ENCODE measurements at places on chromosomes 3 and 15. TPM values are rescaled to one million over a fixed set of nuclear protein-coding genes. Genes with fewer than 3 reads are reported as not detected.

Gene THAP10
- 3.7 TPM for total RNA-seq

Gene LIPC
- not detected for total RNA-seq

Gene VPS39
- 43.7 TPM for total RNA-seq

- peaks cover 4% of the 10 kb centered on the region for H3K4me1 ChIP-seq
- no peak overlapping the region for H3K27ac ChIP-seq
- H3K36me3 ChIP-seq = no peaks in the 10 kb centered on the region
- no peaks in the 10 kb centered on the region for H3K27me3 ChIP-seq
- no peak overlapping the region for H3K4me3 ChIP-seq
These were observed 91.7 kb downstream of the CHRNA7 start for GRCh38 chr15:32122013-32122412.

GRCh38 chr3:189685860-189686259 lies 54.7 kb downstream of the TP63 start:
- H3K36me3 ChIP-seq = no peaks in the 10 kb centered on the region
- no peak for DNase-seq
- no peak overlapping the region for H3K4me3 ChIP-seq
- H3K4me1 ChIP-seq = no peaks in the 10 kb centered on the region
- no peak overlapping the region for H3K27ac ChIP-seq

DNA sequence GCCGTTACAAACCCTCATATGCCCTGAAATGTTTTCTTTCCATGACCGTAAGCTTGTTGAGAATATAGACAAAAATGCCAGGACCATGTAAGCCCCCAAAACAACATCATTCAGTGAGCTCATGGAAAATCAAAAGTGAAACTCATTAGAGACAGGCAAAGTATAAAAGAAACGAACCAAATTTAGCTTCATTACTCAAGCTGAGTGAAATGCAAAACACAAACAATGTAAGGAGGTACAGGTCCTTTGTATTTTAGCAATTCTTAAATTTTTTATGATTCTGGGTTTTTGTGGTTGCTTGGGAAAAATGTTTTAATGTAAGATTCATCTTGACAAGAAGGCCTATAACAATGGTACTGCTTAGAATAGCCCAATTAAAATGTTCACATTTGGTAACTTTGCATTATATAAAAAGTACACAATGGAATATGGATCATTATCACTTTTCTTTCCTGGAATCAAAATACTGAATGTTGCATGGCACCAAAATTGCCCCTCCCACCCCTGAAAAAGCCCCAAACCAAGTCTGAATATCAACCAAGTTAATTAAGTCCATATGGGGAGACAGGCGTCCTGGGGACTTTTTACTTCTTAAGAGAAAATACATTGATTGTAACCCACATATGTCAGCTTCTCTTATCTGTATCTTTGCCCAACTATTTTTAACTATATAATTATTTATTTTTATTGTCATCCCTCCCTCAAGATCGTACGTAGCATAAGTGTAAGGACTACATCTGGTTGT lies 247.7 kb upstream of the CDIN1 start:
- no peaks in the 10 kb centered on the region for H3K36me3 ChIP-seq
- no peak for DNase-seq
- H3K4me1 ChIP-seq = no peaks in the 10 kb centered on the region
- H3K4me3 ChIP-seq = no peak overlapping the region
- H3K27ac ChIP-seq = no peak overlapping the region

GRCh38 chr3:192899540-192899982 lies 18.1 kb downstream of the MB21D2 start:
- H3K27ac ChIP-seq = no peak overlapping the region
- H3K36me3 ChIP-seq = peaks cover 16% of the 10 kb centered on the region
- H3K27me3 ChIP-seq = no peaks in the 10 kb centered on the region
- H3K4me1 ChIP-seq = peaks cover 3% of the 10 kb centered on the region
- DNase-seq = no peak

GRCh38 chr3:150059729-150060128 lies 89.0 kb upstream of the PFN2 start:
- H3K4me3 ChIP-seq = no peak overlapping the region
- no peak for DNase-seq
- H3K4me1 ChIP-seq = no peaks in the 10 kb centered on the region
- H3K36me3 ChIP-seq = no peaks in the 10 kb centered on the region
- no peaks in the 10 kb centered on the region for H3K27me3 ChIP-seq

- H3K4me3 ChIP-seq = no peak overlapping the region
- H3K27me3 ChIP-seq = no peaks in the 10 kb centered on the region
- no peaks in the 10 kb centered on the region for H3K36me3 ChIP-seq
- no peak for DNase-seq
- peaks cover 4% of the 10 kb centered on the region for H3K4me1 ChIP-seq
These were observed 49.1 kb upstream of the NEDD4 start for GRCh38 chr15:56042498-56042897.

All from H9 (cell line).